Kidney epithelial cell (primary cell): ENCODE measurements at places on chromosomes 12 and 14.

DNA sequence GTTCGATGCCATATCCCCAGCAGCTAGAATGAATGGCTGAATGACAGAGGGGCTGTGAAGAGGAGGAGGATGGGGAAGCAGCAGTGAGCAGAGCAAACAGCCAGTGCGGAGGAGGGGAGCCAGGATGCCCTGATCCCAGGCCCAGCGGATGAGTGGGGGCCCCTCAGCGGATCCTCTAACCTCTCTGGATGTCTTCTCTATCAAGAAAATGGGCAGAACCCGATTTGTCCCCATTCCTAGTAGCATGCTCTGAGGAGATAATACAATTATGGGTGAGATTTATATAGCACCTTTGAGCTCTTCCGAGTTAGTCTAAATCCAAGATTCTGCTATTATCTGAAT is 30.0 kb upstream of the RPLP0 start:
- DNase-seq: no peak

DNA sequence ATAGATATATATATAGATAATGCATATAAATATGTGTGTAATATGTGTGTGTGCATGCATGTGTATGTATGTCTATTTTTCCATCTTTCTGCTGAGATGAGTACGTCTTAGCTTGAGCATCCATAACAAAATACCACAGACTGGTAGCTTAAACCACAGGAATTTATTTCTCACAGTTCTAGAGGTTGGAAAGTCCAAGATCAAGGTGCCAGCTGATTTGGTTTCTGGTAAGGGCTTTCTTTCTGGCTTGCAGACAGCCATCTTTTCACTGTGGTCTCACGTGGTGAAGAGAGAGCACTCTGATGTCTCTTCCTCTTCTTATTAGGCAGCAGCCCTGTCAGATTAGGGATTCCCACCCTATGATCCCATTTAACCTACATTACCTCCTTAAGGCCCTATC is 47.3 kb downstream of the ACSM4 start:
- no peak for DNase-seq

GRCh38 chr12:16246264-16246663 is 31.2 kb downstream of the SLC15A5 start:
- no peak for DNase-seq

- DNase-seq: no peak
Observed at GRCh38 chr12:103994235-103994634, 28.6 kb downstream of the TDG start.

DNA sequence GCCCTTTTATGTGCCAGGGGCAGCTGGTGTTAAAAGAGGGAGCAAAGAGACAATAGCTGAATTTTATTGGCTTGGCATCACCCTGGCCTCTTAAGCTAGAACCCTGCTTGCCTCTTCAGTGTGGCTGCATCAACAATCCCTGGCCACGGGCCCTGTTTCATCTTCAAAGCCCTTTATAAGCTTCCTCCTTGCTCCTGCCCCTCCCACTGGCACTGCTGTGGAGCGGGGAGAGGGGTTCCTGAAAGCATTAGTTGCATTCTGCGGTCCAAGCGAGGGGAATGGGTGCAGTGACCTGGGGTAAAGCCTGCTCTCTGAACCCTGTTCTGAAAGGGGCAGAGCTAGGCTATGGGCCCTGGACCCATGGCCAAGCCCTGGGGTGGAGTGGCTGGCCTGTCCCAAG is 220 bp upstream of the KRT83 start:
- DNase-seq: no peak

- no peak for DNase-seq
Observed at GRCh38 chr12:90924406-90924805, 30.6 kb downstream of the CCER1 start.

- no peak for DNase-seq
Observed at GRCh38 chr12:130444061-130444460, 106.4 kb downstream of the PIWIL1 start.

GRCh38 chr12:12528361-12529270 is 34.0 kb downstream of the DUSP16 start:
- no peak for DNase-seq

- no peak for DNase-seq
Observed at GRCh38 chr12:49301760-49302159, 6.8 kb downstream of the PRPH start.

DNA sequence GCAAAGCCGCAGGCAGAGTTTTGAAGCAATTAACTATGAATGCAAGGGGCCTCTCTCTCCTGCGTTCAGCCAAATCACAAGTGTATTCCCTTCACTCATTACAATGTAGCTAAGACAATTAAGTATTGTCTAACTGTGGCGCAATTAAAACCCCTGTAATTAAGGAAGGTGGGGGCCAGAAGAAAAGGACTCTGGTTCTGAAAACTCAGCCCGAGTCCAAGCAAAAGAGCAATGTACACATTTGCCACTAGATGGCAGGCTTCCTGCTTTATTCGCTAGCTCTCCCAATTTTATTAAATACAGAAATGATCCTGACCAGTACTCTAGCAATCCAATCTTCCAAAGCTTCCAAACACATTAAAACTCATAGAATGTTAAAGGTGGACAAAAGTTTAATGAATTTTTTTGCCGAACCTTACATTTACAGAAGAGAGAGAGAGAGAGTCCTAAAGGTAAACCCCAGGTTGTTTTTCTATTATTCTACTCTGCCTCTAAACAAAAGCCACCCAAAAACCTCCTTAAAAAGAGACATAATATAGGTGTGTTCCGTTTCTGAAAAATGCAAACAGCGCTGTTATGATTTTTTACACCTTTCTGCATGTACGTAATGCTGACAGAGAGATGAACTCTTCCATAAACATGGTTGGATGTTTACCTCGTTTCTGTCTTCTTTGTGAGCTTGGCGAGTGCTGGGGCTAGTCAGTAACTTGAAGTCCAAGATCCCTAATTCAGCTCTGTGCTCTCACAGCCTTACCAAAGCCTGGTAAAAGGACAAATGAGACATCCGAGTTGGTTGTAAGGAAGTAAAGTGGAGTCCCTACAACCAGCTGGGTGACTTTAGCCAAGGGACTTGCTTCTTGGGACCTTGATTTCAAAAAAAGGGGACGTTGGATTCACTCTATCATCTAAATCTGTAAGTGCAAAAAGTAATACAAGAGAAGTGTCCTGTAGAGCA is 50.9 kb upstream of the VASH1 start:
- no peak for DNase-seq

- no peak for DNase-seq
Observed at GRCh38 chr14:94540031-94540794, 21.0 kb upstream of the SERPINA4 start.

GRCh38 chr14:72513965-72514659 is 379.8 kb downstream of the DPF3 start:
- DNase-seq: peak; percentile 14

DNA sequence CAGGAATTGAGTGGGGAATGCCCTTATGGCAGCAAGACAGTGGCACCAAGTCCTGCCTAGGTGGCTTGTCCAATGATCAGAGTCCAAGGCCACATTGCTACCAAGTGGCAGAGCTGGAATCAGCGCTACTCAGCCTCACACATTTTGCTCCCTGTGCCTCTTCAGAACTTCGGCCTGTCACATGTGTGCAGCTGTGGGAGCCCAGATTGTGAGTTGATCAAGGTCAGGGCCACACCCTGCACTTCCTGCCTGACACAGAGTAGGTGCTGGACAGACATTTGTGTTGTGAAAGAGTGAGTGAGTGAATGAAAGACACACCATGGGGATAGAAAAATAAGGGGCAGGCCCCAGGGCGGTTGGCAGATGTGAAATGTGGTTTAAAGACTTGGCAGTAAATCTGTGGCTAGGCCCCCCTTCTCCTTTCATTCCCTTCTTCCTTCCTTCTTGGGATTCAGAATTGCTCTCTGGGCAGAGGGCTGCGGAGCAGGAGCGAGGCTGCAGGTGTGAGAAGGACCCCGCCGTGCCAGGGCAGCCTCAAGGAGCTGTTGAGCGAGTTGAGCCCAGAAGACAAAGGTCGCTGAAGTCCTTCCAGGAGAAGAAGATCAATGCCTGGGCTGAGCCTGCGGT is 83.5 kb downstream of the SLC25A47 start:
- DNase-seq: no peak

DNA sequence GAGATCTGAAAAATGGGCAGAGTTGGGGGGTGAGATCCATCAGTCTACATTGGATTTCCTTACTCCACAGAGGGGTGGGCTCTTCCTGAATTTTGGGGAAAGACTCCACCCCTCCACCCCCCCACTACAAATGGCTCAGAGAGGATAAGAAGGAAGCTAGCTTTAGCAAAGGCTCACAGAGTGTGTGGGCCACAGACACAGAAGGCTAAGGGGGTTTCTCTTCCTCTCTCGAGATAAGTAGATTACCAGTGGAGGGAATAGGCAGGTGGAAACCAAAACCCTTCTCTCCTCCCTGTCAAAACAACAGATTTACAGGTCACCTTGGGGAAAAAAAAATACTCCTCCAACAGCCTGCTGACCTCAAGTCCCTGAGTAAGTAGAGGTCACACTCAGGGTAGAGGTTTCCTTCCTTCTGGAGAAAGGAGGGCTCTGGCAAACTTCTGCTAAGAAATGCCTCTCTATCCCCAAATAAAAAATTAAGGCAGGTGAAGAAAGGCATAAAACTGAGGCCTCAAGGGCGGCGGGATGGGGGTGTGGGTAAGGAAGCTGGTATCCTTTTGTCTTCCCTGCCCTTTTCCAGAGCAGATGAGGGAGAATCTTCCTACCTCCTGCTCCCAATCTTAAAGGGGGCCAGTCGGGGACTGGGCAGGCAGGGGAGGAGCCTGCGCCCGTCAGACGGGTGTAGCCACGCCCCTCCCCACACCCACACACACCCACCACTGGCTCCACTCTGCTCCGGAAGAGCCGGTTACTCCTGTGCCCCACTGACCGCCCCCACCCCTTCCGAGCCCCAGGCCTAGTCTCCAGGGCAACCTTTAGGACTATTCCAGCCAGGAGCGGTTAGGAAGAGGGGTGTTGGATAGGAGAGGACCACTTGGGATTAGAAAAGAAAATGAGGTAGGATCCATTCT is 1.9 kb upstream of the BAZ2A start:
- no peak for DNase-seq

DNA sequence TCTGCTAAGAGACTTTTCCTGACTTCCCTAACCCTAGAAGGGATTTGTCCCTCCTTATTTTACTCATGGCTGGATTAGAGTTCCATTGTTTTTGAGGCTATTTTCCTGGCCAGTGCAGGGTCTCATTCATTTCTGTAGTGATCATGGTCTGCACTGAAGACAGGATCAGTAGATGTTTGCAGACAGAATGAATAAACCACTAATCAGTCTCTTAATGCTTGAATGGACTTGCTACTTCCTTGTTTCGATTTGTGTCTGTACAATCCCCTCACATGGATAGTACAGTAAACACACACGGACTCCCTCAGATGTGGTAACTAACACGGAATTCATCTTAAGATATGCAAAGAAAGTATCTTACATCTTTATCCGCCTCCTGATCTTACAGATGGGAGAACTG is 102.6 kb upstream of the PRB2 start:
- no peak for DNase-seq

DNA sequence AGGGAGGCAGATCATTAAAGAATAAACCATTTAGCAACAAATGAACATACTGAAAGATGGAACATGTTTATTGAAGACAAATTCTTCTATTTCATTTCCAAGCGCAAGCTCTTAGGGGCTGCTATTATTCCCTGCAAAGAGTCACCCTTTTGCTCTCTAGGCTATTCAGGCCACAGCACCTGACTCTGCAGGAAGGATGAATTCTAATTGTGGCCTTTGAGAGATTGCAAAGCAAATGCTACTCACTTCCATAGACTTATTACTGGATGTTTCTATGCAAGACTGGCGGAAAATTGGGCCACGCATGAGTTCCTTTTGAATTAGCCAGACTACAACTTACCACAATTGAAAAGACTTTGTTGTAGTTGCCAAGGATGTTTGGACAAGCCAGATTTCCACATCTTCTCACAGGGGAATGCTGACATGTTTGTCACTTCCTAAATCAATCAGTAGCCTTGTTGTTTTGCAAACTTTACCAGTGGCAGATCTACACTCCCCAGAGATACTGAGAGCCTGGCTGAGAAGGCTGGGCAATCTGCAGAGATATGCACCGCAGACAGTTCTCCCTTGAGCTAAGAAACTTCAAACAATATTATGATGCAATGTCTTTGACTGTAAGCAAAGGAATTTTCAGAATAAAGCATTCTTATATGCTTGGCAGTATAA is 334.3 kb upstream of the SYT1 start:
- DNase-seq: peak; percentile 2

DNA sequence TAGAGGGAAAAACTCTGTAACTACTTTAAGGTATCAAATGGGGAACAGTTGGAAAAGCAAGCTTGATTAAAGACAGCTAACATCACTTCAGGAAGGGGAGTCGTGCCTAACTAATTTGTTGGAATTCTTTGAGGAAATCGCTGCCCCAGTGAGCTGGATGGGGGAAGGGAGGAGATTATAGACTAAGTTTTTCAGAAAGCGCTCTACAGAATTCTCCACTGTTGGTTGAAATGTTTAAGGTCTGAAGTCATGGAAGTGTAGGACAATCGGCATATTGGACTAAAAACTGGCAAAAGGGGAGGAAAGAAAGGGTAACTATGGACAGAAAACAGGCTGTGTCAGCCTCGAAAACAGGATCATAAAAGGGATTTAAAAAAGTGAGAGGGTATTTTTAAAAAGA is 229.9 kb upstream of the HMGA2 start:
- no peak for DNase-seq

- no peak for DNase-seq
Observed at GRCh38 chr14:104881369-104881979, 16.4 kb downstream of the CEP170B start.

DNA sequence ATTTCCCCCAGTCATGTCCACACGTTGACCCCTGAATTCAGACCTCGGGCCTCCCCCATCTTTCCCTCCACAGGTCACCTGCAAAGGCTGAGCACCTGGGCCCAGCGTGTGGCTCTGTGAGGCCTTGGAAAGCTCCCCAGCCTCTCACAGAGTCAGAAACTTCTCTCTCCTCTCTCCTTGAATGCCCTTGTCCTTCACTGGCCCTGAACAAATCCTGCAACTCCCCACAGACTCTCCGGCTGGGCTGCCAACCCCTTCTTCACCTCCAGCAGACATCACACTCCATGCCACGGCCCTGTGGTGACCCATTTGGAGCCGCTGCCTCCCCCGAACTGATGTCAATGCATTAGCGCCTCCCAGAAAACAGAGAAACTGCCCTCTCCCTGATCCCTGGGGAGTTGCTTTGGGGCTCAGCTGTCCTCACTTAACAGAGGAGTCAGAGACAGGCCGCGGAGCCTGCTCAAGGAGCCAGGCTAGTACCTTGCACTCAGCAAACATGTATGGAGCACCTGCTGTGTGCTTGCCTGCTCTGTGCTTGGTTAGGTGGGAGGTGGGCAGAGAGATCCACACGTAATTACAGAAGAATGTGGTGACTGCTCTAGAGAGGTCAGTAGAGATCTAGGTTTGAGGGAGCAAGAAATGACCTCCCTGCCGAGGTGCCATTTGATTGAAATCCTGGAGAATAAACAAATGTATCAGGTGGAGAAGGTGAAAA is 99.2 kb upstream of the PWP1 start:
- no peak for DNase-seq
